Stimulated activated CD4-positive, alpha-beta T cell treated with anti-CD3 and anti-CD28 coated beads, Interleukin-15, amount 100 ng/mL, for 1 hour (primary cell): ENCODE measurements at places on chromosomes 3 and 15.

- DNase-seq: no peak
These were observed 116.7 kb upstream of the ETV5 start for GRCh38 chr3:186225603-186226002.

GRCh38 chr3:145070795-145071194 is 1090.2 kb downstream of the PLOD2 start:
- DNase-seq: no peak

DNA sequence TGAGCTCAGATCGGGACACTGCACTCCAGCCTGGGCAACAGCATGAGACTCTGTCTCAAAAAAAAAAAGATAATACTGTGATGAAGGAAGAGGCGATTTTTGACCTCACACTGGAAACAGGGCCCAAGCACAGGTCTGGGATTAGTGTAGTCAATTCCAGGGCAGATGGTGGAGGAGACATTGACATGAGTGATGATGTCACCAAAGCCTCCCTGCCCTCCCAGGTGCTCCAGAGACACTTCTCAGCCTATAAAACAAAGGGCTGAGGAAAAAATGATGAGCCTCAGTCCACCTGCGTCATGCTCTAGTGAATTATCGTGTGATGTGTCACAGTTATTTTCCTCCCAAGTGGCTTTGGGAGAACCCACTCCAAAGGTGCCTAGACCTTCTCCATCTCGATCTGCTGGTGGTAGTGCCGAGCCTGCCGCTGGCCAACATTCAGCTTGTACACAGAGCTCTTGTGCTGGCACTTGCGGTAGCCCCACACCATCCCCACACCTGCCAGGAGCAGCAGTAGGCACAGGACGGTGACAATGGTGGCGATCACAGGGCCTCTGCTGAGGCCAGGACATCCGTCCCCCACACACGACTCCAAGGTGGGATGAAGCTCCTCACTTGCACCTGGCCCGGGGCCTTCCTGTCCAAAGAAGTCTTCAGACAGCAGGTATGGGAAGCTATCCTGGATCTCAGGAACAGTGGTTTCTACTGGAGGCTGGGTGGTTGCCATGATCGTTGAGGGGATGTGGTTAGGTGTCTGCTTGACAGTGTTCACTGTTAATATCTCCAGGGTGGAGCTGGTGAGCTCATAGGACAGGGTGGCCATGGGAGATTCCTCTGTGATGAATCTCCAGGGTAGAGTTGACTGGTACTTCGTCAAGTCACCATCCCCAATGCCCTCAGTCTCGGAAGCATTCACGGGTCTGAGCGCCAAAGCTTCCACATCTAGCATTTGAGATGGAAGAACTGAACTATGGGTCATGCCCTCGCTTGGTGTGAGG is 38.8 kb downstream of the CRTAP start:
- no peak for DNase-seq

GRCh38 chr3:71949442-71949841 is 164.5 kb upstream of the PROK2 start:
- no peak for DNase-seq

- no peak for DNase-seq
These were observed 414.2 kb downstream of the PDCD6IP start for GRCh38 chr3:34212656-34213055.

DNA sequence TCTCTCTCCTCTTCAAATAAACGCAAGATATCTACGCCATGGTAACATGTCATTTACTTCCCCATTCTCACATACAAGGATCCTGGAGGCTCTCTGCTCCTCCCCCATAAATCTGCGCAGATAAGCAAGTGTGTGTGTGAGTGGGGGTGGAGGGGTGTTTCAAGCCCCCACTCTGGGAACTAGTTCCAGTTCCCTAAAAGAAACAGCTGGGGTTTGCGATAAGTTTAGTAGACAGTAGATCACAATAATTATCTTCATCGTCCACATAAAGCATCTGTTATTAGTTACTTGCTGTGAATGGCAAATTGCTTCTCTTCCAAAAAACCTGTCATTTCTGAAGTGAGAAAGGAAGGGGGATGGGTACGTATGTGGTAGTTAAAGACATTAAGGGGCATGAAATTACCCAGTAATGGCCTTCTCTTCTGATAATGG is 79.8 kb downstream of the RBPMS2 start:
- no peak for DNase-seq

DNA sequence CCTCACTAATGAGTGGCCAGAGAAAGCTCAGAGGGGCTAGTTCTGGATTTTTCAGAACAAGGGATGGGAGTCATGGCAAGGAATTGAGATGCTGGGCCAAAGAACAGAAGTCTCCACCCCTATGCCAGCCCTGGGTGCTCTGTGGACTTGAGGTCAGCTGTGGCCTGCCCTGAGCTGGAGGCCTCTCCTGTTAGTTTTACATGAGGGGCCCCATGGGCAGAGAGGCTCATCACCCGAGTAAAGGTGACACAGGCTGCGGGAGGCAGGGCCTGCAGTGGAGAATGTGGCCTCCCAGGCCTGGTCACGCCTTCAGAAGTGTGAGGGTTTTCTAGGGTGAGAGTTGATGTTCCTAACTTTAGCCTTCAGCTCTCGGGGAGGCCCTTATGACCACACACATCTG is 44.9 kb downstream of the ABHD5 start:
- no peak for DNase-seq

GRCh38 chr3:180619723-180620122 is 17.8 kb downstream of the TTC14 start:
- no peak for DNase-seq

DNA sequence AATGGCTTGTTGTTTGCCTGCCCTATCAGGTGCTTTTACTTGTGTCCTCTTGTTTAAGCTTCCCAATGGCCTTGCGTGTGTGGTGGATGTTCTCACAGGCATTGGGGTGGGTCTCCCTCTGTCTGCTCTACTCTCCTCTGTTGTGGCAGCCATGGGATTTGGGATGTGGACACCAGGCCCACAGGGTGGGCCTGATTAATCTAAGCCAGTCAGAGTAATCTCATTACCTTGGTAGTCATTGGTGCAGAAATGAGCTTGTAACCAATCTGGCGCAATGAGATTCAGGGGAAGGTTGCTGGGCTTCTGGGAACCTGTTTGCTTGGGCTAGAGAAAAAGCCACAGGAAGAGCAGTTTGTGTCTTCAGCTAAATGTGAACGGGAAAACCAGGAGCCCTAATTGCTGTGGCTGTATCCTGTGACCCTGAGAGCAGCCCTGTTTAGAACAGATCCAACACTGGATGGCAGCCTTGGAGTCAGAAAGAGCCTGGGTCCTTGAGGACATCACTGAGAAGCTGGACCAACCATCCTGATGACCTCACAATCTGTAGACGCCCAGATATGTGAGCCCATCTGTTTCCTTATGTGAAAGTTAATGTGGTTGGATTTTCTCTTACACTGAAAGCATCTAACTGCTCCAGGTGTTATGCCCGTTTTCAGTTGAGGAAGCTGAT is 157.3 kb upstream of the UBE2E1 start:
- no peak for DNase-seq

DNA sequence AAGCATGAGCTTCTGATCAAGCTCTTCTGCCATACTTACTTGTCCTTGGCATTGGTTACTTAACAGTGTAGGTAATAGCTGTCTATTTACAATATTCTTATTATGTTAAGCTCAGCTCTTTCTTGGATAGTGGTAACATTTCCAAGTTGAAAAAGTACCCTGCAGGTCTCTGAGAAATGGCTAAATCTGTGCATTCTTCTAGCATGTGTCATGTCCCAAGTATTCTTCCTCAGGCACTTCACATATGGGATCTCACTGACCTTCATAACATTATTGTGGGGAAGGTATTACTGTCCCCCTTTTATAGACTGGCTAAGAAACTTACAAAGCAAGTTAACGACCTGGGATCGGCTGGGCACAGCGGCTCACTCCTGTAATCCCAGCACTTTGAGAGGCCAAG is 236.1 kb downstream of the RORA start:
- no peak for DNase-seq

DNA sequence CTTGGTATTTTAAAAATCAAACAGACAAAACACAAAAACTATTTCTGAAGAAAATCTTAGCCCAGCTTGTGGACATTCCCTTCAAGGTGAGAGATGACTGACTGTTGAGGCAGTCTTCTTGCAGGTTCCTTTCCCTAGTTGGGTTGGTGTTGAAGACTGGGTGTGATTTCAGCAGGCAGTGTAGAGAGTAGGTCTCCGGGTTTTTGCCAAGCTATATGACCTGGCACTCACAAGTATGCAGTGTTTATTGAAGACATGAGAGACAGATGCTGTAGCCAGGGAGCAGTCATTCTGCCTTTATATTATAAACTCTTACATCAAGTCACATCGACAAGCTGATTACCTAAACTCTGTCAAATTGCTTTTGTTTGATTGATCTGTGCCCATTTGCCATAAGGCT is 17.5 kb downstream of the SENP8 start:
- DNase-seq: no peak

- no peak for DNase-seq
These were observed 92.7 kb upstream of the GOLGA8J start for GRCh38 chr15:29990035-29990434.

GRCh38 chr15:70704731-70705130 is 58.6 kb downstream of the UACA start:
- DNase-seq: no peak

GRCh38 chr3:15933439-15934139 is 135.8 kb upstream of the ANKRD28 start:
- DNase-seq: no peak

- DNase-seq: no peak
These were observed 86.6 kb upstream of the CHD2 start for GRCh38 chr15:92813485-92813884.

GRCh38 chr3:42130329-42131070 is 39.3 kb downstream of the TRAK1 start:
- no peak for DNase-seq

DNA sequence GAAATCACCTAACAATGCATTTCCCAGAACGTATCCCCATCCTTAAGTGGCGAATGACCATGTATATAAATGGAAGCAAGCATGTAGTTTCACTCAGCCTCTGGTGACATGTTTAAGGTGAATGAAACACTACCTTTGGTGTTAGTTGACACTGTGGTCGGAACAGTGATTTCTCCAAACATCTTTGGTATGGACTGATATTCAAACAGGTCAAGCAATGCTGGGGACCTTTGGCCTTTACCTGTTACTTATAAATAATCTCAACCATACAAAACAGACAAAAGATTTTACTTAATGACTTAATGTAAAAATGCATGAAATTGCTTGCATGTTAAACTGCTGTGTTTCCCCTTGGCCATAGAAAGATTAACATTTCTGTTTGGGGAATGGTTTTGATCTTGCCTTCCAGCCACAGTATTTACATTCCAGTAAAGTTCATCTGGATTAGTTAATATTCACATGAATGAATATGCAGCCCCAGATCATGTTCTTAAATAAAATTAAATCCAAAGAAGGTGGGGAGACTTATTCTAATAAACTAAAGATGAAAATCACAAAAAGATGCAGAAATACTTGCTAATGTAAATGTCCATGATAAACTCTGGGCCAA is 74.4 kb upstream of the HES1 start:
- no peak for DNase-seq

DNA sequence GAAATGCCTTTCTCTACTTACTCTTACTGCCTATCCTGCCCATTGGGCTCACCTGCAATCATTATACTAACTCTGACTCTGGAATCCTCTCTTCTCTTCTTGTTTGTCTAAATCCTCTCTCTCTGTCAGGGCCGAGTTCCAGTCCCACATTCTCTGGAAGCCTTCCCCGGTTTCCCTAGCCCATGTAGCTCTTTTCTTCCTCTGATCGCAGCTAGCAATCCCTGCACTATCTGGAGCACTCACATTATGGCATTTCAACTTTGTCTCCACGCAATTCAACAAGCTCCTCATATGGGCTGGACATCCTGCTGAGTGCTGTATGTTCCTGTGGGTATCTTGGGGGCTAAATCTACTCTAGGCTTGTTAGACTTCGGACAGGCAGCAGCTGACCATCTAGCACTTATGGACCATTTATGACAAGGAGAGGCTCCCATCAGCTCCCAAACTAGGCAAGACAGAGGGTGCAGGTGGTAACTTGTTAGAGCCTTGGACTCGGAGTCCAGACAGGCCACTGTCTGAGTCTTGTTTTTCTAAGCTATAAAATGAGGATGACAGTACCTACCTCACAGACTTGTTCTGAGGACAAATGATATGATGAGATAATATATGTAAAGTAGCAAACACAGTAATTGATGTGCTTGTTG is 58.3 kb downstream of the EPHB3 start:
- DNase-seq: no peak

GRCh38 chr3:108407886-108408285 is 102.5 kb downstream of the MYH15 start:
- no peak for DNase-seq

DNA sequence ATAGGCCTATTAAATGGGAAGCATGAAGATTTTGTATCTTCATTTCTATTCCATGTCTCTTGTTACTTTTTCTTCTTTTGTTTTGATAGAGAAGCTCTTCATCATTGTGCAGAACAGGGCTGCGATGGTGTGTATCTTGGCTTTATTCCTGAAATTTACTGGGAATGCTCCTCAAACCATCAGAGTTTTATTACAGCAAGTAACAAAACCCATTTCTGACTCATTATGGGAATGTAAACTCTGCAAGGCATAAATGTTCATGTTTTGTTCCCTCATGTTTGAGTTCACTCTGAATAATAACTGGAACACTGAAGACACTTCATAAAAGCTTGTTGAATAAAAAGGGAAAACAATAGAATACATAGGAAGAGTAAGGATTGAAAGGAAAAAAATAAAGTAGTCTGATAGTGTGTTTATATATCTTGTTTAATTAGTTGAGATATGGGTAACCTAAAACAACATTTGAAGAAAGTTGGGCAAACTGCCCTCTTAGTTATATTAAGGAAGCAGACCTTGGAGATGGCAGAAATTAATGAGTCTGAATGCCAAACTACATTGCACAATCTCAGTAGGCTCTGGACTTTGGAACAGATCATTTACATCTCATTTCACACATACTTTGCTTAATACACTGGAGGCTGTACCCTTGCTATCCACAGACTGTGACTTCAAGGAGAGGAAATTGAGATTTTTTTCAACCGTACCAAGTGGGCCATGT is 521.5 kb downstream of the GRM7 start:
- DNase-seq: no peak

DNA sequence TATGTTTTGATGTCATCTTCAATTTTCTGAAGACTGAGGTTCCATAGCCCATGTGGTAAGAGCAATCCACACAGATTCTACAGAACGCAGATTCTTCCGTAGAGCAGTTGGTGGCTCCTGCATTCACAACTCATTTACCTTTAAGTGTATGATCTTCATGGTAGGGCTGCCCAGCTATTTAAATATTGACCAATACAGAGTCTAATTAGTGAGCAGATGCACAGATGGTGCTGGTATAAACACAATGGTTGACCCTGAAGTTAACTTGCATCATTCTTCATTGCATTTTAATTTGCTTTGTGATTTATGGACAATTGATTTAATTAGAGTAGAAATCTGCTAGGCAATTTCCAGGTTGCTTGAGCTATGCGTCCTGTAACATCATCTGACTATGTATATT is 269.2 kb downstream of the SQOR start:
- DNase-seq: no peak

GRCh38 chr15:98649472-98650416 is 1.4 kb downstream of the IGF1R start:
- peak; percentile 13 for DNase-seq
